ENCODE measurements at places on chromosomes 2 and 18. TPM values are rescaled to one million over a fixed set of nuclear protein-coding genes. Genes with fewer than 3 reads are reported as not detected.

DTNA gene
- 27.6 TPM for total RNA-seq

ADI1 gene
- total RNA-seq: 26.5 TPM

GBX2 gene
- not detected for total RNA-seq

ZNF516 gene
- total RNA-seq: 78.6 TPM

GRCh38 chr2:41521211-41521610 is 526.6 kb upstream of the PKDCC start:
- H3K36me3 ChIP-seq: no peaks in the 10 kb centered on the region
- H3K27me3 ChIP-seq: no peaks in the 10 kb centered on the region
- H3K27ac ChIP-seq: no peak overlapping the region
- no peak for DNase-seq
- no peak overlapping the region for H3K4me3 ChIP-seq

- no peak overlapping the region for H3K4me3 ChIP-seq
- H3K36me3 ChIP-seq: no peaks in the 10 kb centered on the region
- no peaks in the 10 kb centered on the region for H3K27me3 ChIP-seq
- no peaks in the 10 kb centered on the region for H3K4me1 ChIP-seq
Measured at GRCh38 chr18:69002233-69002632, 204.4 kb downstream of the CCDC102B start.
